Stimulated activated naive CD8-positive, alpha-beta T cell treated with anti-CD3 and anti-CD28 coated beads, Interleukin-15, Interleukin-2, amounts not matched to agents 100 U/mL and 50 U/mL, for 24 hours (primary cell): ENCODE measurements at places on chromosomes 3 and 15.

- no peak for DNase-seq
Observed at GRCh38 chr3:161673866-161674265, 177.3 kb downstream of the OTOL1 start.

- no peak for DNase-seq
Observed at GRCh38 chr3:189898559-189899153, 222.0 kb downstream of the P3H2 start.

DNA sequence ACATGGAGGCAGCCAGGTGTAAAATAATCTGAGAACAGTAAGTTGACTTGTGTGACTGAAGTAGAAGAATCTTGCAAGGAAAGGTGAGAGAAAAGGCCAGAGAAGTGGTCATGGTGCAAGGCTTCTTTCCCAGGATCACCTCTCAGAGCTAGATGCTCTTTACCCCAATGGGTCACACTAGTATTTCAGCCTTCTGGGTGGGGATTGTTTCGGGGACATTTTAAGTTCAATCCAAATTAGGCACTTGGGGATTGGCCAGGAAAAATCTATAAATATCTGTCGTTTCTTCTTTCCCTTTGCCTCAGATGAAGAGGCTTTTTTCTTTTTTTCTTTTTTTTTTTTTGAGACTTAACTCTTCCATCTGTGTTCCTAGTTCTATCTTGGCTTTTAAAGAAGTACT, 188.0 kb downstream of the KLHL25 start:
- DNase-seq: no peak

- DNase-seq: no peak
Observed at GRCh38 chr3:133125171-133125570, 87.0 kb downstream of the TMEM108 start.

DNA sequence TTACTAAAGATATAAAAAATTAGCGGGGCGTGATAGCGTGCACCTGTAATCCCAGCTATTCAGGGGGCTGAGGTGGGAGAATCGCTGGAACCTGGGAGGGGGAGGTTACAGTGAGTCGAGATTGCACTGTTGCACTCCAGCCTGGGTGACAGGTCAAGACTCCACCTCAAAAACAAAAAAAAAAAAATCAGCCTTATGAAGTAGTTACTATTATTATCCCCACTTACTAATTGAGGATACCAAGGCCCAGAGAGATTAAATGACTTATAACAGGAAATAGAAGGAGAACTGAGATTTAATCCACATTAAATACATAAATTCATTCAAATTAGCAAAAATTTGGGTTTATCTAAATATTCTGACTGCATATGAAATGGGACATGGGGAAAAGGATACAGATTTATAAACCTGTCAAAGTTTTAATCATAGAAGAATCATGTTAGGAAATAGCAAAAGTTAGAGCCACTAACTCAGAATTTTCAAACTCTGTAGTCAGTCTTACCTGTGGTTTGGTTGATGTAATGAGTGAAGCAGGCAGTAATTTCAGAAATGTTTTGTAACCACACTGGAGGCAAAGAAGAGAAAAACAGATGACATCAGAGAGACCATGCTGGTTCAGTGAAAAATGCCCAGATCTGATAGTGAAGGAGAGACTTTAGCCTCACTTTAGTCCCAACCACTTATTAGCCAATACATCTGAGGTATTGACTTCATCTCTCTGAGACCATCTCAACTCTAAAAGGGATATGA, 25.0 kb upstream of the ACAP2 start:
- no peak for DNase-seq

GRCh38 chr3:175980486-175981090, 1121.5 kb downstream of the NAALADL2 start:
- no peak for DNase-seq

DNA sequence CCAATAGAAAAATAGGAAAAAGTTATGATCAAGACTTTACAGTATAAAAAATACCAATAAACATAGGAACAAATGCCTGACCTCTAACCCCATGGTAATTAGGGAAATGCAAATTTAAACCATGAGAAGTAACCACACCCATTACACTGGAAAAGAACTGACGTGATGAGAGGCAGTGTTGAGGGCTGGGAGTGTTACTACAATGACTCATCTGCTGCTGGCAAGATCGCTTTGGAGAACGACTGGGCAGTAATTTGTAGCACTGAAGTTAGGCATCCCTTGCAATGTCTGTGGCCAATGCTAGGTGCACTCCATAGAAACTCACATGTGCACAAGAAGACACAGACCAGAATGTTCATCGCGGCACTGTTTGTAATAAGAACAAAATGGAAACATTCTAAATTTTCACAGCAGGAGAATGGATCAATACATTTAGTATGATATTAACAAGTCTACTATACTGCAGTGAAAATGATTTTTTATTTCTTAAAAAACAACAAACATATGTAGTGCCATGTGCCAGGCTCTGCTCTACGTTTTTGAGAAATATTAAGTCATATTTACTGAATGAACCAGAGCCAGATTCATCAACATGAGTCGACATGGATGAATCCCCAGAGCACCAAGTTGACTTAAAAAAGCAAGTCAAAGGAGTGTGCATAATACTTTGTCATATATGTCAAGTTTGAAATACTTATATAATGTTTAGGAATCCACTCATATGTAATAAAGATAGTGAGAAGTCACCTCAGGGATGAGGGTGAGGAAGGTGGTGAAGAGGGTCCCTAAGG, 37.6 kb upstream of the EPHB3 start:
- DNase-seq: peak; percentile 16

DNA sequence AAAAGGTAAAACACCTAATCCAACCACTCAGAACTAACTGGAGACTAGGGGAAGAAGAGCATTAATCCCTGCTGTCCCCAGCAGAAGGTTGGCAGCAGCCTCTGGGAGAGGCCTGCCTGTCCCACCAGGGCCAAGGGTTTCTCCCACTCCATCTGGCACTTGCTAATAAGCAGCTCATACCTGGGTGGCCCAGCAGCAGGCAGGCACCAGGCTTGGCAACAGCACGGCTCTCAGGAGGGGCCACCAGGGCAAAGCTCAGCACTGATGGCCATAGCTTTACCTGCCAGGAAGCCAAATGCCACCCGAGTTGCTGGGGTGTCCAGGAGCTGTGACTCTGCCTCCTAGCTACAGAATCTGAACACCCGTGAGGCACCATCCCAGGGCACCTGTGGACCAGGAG, 58.3 kb downstream of the BOC start:
- DNase-seq: no peak

- no peak for DNase-seq
Observed at GRCh38 chr3:75342425-75342824, 321.7 kb upstream of the FRG2C start.

DNA sequence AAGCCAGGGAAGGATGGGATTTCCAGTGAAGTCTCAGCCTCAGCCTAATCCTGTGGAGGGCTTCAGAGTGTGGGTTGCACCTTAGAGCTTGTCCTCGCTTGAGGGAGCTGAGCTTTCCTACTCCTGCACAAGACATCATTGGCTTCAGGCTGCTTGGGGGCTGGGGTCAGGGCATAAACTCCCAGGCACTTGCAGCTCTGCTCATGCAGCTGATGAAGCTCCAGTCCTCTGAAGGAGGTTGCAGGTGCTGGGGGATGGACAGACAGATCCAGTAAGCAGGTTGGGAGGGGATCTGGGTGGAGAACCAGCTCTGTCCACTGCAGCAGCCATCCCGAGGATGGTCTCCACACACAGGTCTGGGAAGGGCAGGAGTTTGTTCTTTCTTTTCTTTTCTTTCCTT, 19.4 kb upstream of the POLG start:
- no peak for DNase-seq

DNA sequence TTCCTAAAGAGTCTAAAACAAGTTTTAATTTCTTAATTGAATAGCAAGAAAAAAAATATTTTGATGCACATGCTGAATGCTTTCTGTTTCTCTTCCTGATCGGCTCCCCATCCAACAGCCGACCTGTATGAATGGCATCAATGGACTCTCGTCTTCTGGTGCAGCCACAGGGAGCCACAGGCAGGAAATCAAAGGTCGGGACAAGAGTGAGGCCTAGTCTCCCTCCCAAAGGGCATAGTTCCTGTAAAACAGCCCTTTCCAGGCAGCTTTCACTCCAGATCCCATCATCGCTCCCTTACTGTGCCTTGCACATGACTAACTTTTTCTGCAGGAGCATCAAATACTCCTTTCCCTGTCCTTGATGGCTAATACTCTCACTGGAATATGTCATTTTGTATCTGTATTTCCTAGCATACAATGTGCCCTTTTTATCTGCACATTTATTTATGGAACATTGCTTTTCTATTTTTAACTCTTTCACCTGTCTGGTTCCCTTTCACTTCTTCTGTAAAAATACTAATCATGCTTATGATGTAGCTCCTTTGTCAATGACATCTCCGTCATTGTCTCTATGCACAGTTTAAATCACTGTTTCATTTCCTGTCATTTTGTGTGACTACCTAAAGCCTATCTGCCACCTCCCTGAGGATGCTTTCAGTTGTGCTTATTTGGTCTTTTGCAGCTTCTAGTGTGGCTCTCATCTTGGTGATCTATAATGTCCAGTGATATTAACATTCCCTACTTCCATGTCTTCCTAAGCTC, 326.2 kb downstream of the CTNNB1 start:
- DNase-seq: no peak

GRCh38 chr15:87944691-87945090, 311.8 kb downstream of the NTRK3 start:
- DNase-seq: no peak

GRCh38 chr3:7745711-7746110, 755.9 kb upstream of the LMCD1 start:
- no peak for DNase-seq

GRCh38 chr15:29765898-29766527, 56.3 kb downstream of the TJP1 start:
- DNase-seq: no peak

- no peak for DNase-seq
Observed at GRCh38 chr15:87293031-87293430, 963.5 kb downstream of the NTRK3 start.

- no peak for DNase-seq
Observed at GRCh38 chr3:19105826-19106225, 42.5 kb upstream of the KCNH8 start.

GRCh38 chr15:87962428-87962827, 294.1 kb downstream of the NTRK3 start:
- no peak for DNase-seq

- DNase-seq: no peak
Observed at GRCh38 chr3:38620236-38620635, 29.3 kb downstream of the SCN5A start.

DNA sequence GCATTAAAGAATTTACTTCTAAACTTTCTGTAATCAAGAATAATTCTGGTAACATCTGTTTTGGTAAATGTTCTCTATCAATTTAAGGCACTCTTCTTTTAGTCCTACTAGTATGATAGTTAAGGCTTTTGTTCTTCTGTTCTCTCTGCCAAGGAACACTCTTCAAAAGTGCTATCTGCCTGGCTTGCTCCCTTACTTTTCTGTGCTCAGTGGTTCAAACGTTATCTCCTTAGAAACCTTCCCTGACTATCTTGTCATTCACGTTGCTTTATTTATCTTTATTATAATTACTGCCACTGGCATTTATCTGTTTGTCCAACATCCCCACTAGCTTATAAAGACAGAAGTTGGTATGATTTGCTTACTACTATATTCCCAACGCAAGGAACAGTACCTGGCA, 59.2 kb downstream of the RFX7 start:
- no peak for DNase-seq

DNA sequence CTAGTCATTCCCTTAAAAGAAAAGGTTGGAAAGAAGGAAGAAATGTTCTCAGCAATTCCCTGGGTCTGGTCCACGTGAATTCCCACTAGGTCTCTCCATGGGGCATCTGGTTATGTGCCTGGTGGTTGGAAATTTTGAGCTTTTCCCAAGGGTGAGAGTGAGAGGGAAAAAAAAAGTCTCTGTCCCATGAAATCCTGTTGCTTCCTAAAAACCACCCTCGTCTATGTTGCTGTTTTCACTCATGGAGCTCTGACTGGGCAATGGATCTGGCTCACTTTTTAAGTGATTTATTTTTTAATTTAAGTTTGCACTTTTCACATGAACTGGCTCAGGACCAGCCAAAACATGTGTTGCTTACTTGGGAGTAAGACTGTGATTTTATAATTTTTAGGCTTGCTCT, 190.1 kb downstream of the CHST2 start:
- DNase-seq: no peak

- no peak for DNase-seq
Observed at GRCh38 chr3:46844881-46845312, 18.3 kb downstream of the MYL3 start.

- DNase-seq: no peak
Observed at GRCh38 chr3:156330415-156330814, 210.0 kb downstream of the KCNAB1 start.

- DNase-seq: no peak
Observed at GRCh38 chr3:161406594-161407555, 35.6 kb upstream of the SPTSSB start.

DNA sequence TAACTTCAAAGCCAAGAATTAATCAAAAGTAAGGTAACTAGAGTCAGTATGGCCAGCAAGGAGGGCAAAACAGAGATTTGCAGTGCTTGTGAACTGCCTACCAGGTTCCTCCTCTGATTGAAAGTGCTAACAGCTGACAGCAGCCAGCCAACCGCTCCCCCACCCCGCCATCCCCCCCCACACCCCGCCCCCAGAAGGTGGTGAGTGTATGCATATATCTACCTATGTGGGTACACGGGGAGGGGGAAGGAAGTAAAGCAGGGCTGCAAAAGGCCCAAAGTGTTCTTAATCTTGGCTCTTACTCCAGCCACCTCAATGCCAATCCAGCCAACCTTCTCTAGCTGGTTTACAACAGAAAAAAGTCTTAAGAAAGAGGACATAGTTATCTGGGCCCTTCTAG, 50.7 kb downstream of the RAF1 start:
- DNase-seq: peak; percentile 17

DNA sequence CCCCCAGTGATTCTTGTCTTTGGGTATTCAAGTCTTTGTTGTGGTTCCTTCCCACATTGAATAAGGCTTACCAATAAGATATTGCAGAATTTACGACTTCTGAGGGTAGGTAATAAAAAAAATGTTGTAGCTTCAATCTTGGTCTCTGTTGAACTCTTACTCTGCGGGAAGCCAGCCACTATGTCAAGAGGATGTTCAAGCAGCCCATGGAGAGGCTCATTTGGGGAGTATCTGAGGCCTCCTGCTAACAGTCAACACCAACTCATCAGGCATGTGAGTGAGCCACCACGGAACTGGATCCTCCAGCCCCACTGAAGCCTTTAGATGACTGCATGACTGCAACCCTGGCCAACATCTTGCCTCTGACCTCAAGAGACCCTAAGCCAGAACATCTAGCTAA, 3.2 kb upstream of the TBC1D23 start:
- DNase-seq: no peak

DNA sequence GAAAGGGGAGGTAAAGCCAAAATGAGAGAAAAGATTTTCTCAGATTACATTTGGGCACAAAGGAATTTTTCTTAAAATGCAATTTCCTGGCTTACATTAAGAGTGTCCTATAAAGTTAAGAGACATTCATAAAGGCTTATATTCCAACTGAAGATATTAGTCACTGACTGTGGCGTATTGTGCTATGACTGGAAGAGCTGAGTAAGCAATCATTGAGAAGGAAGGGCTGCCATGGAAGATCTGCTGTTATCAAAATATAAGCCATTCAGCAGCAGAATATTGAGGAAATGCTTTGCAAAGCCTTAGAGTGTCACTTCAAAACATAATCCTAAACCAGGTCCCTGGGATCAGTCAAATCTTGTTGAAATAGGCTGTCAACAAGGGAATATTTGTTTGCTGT, 593.9 kb downstream of the TUSC7 start:
- no peak for DNase-seq
